Hematopoietic multipotent progenitor cell treated with erythropoietin and hydrocortisone succinate and interleukin-3 and kit ligand, for 6 days (in vitro differentiated cells): ENCODE measurements at places on chromosomes 2 and 18.

DNA sequence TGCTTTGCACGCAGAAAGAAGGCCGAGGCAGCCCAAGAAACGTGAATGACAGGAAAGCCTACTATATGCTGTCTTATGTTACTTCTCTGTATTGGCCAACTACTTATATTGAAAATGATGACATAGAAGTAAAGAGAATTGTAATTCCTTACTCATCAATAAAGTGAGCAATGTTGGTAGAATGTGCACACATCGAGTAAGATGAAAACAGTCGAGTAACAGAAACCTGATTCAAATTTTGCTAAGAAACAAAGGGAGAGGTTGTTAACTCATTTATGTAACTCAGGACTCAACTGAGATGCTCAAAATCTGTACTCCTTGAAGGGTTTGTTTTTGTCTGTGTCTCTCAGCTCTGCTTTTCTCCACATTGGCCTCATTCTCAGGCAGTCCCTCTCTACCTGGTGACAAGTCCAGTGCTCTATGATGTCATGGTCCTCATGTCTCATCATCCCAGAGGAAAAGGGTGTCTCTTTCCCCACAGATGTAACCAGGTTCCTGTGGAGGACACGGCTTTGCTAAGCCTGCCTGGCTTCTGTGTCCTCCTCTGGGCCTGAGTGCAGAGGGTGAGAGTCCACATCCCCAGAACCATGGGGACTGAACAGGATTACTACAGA, 30.3 kb upstream of the CCDC93 start:
- DNase-seq, result no peak

DNA sequence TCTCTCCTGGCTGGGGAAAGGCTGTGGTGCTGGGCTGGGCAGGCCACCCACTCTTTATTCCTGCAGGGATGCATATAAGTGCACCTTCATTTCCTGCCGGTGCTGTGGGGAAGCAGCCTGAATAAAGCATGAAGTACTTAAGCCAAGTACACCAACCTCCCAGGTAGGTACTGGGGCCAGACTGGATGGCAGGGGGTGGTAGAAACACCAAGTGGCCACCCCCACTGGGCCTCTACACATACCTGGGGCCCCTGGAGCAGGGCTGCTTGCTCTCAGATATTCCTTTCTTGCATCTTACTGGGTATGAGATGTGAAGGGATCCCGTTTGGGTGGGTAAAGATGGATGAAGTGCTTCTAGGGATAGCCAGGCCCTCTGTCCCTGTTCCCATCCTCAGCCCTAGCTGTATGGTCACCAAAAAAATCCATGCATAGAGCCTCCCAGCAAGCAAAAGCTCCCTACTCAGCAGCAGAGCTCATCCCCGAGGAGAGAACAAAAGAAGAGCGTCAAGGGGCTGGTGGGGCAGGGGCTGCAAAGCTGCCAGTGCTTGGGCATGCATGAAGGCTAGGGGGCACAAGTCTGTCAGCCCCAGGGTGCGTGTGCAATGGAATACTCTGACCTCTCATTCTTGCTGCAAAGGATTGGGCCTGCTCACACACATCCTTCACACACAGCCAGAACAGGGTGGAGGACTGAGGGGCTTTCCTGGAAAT, 22.0 kb downstream of the CCT7 start:
- no peak for DNase-seq

DNA sequence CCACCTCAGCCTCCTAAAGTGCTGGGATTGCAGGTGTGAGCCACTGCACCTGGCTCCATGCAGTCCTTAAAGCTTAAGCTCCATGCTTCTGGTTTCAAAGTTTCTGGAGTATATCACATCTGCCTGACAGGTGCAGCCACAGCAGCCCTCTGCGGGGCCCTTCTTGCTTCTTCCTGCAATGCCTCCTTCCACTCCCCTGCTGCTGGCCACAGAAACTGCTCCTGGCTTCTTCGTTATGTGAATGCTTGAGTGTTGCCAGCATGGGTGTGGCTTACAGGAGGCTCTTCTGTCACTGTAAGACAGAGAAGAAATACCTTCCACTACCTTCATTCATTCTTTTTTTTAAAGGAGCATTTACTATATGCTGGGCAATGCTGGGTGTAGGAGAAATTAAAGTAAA, 10.1 kb upstream of the CCBE1 start:
- no peak for DNase-seq

DNA sequence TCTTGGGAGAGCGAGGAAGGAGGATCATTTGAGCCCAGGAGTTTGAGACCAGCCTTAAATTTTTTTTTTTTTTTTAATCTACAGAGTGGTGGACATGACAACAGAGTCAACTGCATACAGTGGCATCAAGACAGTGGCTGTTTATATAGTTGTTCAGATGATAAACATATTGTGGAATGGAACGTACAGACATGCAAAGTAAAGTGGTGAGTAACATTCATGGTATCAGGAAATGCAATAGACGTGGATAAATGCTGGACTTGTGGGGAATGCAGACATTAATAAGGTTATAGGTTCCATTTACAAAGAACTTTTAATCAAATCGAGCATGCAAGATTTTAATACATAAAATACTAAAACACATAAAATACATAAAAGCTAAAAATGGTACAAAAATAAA, 11.9 kb downstream of the WDR43 start:
- DNase-seq, result no peak

DNA sequence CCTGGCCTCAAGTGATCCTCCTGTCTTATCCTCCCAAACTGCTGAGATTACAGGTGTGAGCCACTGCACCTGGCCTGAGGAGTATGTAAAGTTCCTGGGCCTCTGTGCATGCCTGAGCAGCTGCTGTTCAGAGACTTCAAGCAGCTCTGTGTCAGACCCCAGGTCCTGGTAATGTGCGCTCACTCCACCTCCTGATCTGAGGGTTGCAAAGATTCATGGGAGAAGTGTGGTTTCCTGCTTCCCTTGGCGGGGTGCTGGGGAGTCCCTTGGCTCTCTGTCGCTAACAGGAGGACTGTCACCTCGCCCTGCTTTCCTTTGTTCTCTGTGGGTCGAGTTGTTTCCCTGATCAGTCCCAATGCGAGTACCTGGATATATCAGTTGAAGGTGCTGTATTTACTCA, 8.6 kb upstream of the IL36A start:
- no peak for DNase-seq

DNA sequence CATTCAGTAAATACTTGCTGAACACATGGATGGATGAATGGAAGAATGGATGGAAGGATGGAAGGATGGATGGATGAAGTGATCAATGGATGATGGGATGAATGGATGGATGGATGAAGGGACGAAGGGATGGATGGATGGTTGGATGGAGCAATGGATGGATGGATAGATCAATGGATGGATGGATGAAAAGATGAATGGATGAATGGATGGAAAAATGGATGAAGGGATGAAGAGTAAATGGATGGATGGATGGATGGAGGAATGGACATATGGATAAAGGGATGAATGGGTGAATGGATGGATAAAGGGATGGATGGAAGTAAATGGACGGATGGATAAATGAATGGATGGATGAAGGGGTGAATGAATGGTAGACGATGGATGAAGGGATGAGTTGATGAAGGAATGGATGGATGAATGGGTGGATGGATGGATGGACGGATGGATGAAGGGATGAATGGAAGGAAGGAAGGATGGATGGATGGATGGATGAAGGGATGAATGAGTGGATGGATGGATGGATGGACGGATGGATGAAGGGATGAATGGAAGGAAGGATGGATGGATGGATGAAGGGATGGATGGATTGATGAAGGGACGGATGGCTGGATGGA, 13.9 kb upstream of the ID2 start:
- no peak for DNase-seq

DNA sequence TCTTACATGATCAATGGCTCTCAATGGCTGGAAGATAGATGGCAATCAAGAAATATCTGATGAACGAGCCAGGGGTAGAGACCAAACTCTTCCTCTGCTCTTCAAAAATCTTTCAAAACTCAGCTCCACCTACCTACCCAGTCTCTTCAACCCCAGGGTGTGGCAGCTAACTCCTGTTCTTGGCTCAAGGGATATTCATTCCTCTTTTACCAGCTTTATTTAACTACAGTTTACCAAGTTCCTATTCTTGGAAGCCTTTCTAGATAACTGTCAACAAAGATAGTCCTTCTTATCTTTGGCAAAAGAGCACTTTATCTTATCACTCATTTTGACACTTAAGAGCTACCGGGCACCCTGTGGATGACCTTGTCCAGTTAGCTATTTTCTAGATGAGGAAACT, 36.3 kb downstream of the EPHA4 start:
- no peak for DNase-seq

- no peak for DNase-seq
These were observed 129.1 kb upstream of the SMAD2 start for GRCh38 chr18:48059455-48060010.

DNA sequence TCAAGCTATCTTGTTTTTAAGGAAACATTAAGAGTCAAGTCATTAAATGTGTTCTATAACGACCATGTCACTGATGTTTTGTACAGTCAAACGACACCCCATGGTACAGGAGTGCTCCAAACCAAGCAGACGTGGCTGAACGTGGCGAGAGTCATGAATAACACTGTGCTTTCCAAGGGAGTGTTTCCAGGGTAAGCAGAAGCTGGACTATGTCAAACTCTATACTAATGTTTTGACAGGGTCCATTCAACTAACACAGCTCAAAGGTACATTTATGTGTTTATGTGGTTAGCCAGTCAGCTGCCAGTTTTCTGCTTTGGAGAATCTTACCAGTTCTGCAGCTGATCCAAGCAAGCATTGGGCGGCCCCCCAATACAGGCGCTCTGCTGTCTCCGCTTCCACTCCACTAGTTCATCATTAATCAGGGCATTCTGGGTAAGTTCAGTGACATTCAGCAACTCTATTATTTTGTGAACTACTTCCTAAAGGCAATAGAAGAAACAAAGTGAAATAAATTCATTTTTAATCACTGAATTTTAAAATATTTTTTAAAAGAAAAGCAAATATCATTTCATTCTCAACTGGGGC, 16.4 kb downstream of the STAT1 start:
- no peak for DNase-seq

- DNase-seq, result no peak
These were observed 18.6 kb downstream of the NRXN1 start for GRCh38 chr2:51013079-51013932.

- DNase-seq, result no peak
These were observed 2.3 kb downstream of the LHCGR start for GRCh38 chr2:48753228-48753627.

GRCh38 chr2:121650315-121650930, 1.2 kb upstream of the CLASP1 start:
- peak; percentile 38 for DNase-seq

- no peak for DNase-seq
These were observed 2.8 kb downstream of the CIDEA start for GRCh38 chr18:12256951-12257350.

DNA sequence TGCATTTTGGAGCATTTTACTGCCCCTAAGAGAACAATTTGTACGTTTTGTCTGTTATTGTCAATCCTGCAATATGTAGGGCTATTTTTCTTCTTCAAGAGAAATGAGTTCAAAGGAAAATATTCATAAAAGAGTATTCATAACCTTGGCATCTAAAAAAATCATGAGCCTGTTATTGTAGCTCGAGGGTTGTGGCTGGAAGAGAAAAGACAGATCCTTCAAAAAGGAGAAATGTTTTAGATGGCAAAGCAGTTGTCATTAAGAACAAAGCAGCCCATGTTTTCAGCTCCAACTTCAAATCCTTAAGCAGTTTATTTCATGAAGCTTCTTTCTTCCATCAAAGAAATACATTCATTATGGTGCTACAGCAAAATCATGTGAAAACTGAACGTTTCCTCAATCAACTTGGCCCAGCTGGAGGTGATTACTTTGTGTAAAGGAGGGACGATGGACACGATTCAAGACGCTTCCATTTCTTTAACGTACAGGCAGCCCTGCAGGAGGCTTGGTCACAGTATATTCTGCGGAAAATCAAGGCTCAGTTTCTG, 31.4 kb downstream of the QPCT start:
- no peak for DNase-seq

DNA sequence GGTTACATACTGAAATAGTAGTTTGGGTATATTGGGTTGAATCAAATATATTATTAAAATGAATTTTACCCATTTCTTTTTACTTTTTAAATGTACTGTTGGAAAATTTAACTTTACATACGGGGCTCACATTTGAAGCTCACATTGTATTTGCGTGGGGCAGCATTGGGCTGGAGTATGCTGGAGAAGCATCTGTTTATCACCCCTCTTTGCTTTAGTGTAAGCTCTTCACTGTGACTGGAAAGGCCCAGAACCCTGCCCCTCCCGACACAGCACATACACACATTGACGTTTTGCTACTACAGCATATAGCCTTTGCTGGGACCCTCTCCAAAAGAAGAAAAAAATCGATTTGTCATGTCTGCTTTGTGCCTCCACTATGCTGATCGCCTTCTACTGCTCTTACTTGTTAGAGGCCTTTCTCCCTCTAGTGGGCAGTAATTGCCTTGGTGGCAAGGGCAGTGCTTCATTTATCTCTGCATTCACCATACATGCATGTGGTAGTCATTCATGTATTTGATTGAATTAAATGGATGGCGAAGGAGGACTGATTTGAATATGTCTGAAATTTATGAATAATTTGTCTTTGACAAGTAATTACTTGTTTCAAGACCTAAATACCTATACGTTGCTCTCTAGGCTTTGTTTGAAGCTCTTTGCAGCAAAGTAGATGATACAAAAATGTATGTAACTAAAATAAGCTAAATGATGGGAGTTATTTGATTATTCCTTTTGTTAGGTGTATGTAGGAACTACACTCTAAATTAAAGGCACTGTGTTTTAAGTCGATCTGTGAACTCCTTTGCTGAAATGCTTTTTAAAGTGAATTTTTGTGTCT, 37.4 kb downstream of the VAPA start:
- peak; percentile 90 for DNase-seq

- DNase-seq, result no peak
These were observed 829.3 kb downstream of the LRRTM4 start for GRCh38 chr2:76692908-76693307.

DNA sequence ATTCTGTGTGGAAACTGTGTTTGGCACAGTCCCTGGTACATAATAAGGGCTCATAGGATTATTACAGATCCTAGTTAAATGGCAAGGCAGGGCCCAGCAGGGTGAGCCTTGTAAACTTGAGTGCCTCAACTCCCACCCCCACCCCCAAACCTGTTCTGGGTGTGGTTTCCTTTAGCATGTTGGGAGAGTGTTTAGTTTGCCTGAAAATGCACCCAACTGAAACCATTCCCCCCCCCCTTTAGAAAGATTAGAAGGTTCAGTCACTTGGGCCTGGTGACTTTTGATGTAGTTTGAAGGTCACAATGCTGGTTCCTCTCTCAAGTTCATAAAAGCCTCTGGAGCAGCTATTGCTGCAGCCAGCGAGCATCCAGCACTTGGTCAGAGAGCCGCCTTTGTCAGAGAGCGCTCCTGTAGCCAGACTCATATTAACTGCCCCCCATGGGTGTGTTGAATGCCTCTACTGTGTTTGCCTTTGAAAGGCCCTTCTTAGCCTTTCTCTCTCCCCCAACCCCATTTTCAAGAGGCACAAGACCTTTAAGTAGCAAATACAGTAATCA, 113.7 kb downstream of the SPTBN1 start:
- no peak for DNase-seq

GRCh38 chr2:192194265-192194865, 368 bp downstream of the TMEFF2 start:
- peak; percentile 15 for DNase-seq
